ENCODE measurements at places on chromosomes 6 and 20. TPM values are rescaled to one million over a fixed set of nuclear protein-coding genes. Genes with fewer than 3 reads are reported as not detected.

- peak; percentile 66 for DNase-seq
These were observed 79.0 kb upstream of the ZNF217 start for GRCh38 chr20:53672484-53673129.

MUC22 gene
- total RNA-seq: not detected

GRCh38 chr6:27076116-27076515, 171.4 kb upstream of the PRSS16 start:
- DNase-seq: no peak

DNA sequence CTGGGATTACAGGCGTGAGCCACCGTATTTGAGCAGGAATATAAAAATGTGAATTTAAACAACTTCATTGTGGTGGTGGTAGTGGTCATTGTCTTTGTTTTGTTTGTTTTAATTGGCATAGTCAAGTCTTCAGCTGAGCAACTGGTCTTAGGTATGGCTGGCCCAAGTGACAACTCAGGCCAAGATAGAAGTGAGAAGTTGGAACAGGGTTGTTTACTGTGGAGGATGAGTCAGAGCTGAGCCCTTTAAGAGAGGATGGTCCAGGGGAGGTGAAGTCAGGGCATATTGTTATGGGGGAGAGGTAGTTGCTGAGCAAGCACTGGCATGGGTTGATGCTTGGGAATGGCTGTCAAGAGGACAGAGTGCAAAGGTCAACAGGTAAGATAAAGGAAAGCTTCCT, 308.2 kb downstream of the FARS2 start:
- DNase-seq: peak; percentile 49

- DNase-seq: no peak
These were observed 431.2 kb upstream of the PTCHD4 start for GRCh38 chr6:48542191-48542590.

DNA sequence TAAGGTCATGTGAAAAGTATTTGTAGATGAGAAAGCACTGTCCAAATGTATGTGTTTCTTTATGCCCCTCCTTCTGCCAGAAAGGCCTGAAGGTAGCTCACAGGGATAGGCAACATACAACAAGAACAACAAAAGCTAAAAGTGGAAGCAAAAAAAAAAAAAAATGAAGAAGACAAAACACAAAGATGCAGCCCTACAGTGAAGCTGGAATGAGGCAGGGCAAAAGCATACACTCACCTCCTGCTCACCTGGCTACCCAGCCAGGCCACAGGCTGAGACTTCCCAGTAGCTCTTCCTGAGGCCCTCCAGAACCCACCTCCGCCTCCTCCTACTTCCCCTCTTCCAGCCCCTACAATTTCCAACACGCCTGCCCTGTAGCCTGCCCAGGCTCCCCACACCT, 2.4 kb downstream of the UNC5CL start:
- no peak for DNase-seq

MACROD2 gene
- total RNA-seq: not detected

DNA sequence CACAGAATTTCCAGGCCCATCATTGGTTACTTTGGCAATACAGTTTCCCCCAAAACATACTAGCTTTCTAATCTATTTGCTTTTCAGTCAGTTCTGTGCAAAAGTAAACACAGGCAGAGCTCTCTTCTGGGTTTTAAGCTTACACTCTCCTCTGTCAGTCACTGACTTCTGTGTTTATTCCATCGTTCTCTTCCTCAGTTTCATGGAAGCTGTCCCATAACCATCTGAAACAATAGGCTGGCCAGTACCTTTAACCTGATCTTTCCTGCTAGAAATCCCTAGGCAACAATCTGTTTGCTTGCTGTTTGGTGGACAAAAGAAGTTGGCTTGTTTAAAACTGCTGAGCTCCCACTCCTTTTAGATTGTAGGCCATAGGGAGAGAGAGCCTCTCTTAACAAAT, 431.5 kb downstream of the HACE1 start:
- DNase-seq: no peak

C20orf202 gene
- not detected for total RNA-seq

NAPB gene
- total RNA-seq: 3.9 TPM

SSTR4 gene
- not detected for total RNA-seq

DNA sequence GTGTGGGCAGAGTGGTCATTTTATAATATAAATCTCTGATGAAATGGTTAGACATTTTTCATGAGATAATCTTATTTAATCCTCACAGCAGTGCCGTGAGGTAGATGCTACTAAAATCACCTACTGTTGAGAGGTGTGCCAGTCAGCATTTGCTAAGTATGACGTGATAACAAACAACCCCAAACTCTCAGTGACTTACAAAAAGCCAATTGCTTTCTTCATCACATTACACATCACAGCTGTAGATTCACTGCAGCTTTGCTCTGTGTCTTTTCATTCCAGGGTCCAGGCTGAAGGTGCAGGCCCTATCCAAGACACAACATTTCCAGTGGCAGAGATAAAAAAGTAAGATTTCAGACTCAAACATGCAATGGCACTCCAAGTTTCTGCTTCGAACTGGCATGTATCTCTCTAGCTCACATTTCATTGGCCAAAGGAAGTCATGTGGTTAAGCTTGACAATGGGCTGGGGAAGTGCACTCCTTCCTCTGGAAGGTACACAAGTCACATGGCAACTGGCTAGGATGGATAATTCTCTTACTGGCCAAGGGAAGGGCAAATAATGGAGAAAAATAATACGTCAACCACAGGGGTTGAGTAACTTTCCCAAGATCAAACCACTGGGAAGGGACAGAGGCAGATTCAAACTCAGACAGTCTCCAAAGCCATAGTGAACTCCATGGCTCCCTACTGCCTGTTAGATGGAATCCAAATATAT, 69.5 kb upstream of the EPB41L1 start:
- no peak for DNase-seq

NKX2-2 gene
- not detected for total RNA-seq

DNA sequence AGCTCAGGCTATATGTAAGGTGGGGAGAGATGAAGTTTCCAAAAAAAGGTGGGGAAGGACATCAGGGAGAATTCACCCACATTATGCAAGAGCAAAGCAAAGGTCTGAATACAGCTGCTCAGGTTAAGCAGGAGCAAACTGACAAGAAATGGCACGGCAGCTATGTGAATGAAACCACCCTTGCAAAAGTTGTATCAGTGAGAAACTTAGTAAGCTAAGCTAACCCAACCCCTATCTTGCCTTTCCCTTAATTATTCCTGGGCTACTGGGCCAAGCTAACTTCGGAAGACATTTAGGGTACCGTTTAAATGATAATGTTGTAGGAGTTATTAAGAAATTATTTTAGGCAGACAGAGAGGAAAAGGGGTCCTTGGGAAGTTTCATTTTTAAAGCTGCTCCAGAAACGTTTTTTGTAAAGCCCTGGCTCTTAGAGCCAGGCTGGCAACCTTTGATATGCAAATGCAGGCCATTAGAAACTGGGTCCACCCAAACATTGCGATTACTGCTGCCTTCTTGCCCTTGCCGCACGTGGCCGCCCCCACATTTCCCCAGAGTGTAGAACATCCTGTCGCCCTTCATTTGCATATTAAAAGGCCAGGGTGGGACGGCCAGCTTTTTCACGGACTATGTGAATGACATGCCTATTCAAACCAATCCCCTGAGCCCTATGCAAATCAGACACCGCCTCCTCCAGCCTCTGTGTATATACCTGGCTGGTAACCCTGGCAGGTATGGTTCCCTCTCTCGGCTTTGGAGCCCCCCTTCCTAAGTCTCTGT, 60.5 kb upstream of the SAMD5 start:
- no peak for DNase-seq

NEU1 gene
- total RNA-seq: 28.5 TPM

DNA sequence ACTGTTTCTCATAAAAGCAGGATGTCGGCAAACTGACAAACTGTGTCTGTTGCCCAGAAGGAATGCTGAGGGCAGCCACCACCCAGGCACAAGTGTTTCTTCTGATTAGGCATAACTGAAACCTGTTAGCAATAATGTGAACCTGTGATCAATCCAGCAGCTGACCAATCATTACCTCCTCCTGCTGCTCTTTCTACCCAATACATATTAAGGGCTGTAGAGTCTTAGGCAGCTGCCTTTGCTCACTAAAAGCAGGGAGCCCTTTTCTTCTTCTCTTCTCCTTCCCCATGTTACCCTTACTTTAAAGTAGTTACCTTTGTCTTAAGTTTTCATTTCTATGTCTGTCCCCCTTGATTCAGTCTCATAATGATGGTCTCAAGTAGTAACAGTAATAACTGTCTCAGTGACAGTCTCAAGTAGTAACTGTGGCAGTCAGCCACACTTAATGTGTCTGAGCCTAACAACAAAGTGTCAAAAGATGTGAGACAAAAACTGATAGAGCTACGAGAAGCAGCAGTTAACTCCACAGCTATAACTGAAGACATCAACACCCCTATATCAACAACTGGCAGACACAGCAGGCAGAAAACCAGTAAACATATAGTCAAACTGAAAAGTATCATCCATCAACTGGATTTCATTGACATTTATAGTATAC, 37.0 kb downstream of the RANBP9 start:
- no peak for DNase-seq

GRCh38 chr6:84033523-84034451, at the start of gene MRAP2:
Gene MRAP2 (plus strand): TSS chr6:84033772. CDS start chr6:84055319, 21,547 bp downstream.
- DNase-seq: no peak

GRCh38 chr6:38714239-38715015, 684 bp upstream of the DNAH8 start:
- DNase-seq: no peak

FAXC gene
- 1.9 TPM for total RNA-seq

GRCh38 chr6:7086488-7086887, 21.3 kb upstream of the RREB1 start:
- peak; percentile 28 for DNase-seq

DNA sequence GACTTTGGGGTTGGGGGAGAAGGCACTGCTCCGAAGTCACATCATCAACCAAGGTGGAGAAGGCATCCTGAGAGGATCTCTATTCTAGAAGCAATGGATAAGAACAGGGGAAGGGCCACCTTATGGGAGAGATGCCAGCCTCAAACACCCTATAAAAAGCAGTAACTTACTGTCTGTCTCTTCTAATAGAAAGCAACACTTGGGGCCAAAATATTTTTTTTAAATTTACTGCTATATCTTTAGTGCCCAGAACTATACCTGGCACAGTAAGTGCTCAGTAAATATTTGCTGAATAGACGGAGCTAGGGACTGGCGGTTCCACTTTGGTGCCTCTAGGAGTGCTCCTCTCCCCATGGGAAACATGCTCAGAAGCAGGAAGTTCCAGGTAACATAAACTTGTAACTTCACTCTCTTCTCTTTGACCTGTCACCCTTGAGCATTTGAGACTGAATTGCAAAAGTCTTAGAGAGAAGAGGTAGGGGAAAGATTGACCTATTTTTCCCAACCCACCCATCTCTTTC, 807 bp upstream of the OTOR start:
- no peak for DNase-seq

DNA sequence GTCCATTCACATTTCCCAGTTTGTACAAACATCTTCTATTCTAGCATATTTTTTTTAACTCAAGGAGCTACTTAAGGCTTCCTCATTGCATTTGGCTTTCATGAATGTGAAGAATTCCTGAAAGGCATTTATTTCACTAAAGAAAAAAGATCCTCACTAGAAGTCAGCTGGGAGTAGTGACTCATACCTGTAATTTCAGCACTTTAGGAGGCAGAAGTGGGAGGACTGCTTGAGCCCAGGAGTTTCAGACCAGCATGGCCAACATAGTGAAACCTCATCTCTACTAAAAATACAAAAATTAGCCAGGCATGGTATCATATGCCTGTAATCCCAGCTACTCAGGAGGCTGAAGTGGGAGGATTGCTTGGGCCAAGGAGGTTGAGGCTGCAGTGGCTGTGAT, 30.9 kb upstream of the XRN2 start:
- DNase-seq: peak; percentile 51

DNA sequence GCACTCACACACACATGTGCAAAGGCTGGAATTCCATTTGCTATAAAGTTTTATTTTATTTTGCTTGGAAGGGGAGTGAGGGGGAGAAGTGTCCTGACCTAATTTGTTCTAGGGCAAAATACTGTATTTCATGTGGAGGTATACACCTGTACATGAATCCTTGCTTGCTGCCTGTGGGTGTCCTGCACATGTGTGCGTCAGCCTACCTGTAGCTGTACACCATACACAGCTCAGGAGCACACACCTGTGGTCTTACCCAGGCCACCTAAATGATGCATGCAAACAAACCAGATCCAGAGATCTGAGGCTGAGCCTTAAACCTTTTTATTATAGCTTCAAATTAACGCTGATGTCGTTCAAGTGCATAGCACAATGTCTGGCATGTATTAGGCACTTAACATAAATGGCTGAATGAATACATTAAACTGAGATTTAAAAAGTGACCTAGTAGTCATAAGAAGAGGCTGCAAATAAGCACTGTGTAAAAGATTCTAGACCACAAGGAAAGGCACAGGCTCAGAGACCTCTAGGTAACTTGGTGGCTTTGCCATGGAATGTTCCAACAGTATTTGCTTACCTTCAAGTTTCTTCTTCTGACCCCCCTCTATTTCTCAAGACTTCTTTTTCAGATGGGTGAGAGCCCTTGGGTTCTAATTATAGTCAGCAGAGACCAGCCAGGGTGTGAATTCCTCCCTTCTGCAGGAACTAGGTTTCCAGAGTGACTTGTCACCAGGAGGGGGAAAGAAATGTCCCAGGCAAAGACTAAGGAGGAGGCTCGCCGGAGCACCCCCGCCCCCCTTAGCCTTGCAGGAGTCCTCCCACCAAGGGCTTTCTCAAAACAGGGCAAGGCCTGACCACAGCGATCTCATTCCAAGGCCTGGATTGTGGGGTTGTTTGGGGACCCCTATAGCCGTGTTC, 13.4 kb downstream of the FOXC1 start:
- DNase-seq: no peak

CDSN gene
- total RNA-seq: not detected

RAB32 gene
- 108 TPM for total RNA-seq

GRCh38 chr6:2952557-2953095, 18.7 kb downstream of the SERPINB6 start:
- peak; percentile 91 for DNase-seq

DNA sequence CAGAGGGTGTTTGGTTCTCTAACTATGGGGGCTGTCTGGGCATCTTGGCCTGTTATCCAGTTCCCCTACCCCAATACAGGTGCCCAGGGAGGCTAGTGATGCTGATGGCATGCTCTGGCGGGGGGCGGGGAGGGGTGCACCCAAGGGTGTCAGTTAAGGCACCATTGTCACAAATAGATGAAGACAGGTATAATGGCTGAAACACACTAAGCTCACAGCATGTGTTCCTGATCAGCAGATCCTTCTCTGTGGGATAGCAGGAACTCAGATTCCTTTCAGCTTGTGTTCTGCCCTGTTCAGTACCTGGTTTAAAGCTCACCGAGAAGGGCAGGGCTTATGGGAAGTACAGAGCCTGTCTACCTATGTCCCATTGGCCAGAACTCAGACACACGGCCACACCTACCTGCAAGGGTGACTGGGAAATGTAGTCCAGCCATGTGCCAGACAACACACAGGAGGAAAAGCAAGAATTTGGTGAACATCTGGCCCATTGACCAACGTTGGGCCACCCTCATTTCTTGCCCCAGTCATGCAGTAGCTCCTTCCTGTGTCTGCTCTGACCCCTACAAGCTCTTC, 3.4 kb upstream of the RSPO4 start:
- DNase-seq: peak; percentile 24

GRCh38 chr6:158416883-158417759, 104.9 kb downstream of the TULP4 start:
- peak; percentile 11 for DNase-seq

Data from IMR-90 (cell line).